ENCODE measurements at places on chromosomes 7 and 10. TPM values are rescaled to one million over a fixed set of nuclear protein-coding genes. Genes with fewer than 3 reads are reported as not detected.

PKD2L1 gene
- total RNA-seq = not detected

VOPP1 gene
- 133 TPM for total RNA-seq

MYL10 gene
- 0.73 TPM for total RNA-seq

ACADSB gene
- 10.0 TPM for total RNA-seq

SEMA3C gene
- 193 TPM for total RNA-seq

IKZF1 gene
- total RNA-seq = 0.60 TPM

CCL24 gene
- not detected for total RNA-seq

GPER1 gene
- total RNA-seq = 13.7 TPM

RBP4 gene
- total RNA-seq = 0.36 TPM

NXPH1 gene
- total RNA-seq = not detected

GIMAP2 gene
- total RNA-seq = not detected

DNA sequence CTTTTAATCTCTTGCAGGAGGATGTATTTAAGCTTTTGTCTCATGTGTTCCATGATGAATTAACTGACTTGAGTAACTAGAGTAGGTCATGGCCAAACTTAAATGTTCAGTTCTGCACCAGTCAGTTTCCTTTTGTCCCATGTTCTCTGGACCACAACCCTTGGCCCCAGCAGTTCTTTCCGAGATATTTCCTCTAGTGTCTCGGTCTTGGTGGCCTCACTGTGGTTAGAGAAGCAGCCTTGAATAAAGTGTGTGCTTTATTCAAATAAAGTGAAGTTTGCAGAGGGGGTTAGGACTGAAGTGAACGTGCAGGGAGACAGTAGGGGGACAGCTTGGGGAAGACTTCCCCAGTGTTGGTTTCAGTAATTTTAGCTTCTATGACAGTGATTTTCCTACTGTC lies 9.3 kb downstream of the ZNF212 start:
- DNase-seq = no peak

GRCh38 chr7:1925349-1925748 lies 255.3 kb downstream of the ELFN1 start:
- DNase-seq = no peak

- DNase-seq = no peak
Measured at GRCh38 chr7:17674166-17674942, 265.9 kb downstream of the SNX13 start.

DNA sequence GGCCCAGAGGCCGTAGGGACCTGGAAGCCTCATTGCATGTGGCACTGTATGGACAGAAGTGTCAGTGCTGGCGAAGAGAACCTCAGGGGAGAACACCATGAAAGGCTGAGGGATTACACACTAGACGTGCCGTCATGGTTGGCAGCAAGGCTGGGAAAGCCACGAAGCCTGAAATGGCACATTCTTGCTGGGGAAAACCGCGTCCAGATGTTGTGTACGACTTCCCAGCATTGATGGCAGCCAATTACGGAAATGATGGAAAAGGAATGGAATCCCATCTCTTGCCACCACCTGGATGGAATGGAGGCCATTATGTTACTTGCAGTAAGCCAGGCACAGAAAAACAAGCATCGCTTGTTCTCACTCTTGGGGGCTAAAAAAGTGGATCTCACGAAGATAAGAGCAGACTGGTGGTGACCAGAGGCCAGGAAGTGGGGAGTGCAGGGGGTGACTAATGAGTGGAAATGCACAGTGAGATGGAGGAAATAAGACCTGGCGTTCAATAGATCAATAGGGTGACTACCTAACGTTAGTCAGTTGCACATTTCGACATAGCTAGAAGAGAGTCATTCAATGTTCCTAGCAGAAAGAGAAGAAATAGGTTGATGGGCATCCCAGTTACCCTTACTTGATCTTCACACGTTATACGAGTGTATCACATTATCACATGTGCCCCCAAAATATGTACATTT lies 14.6 kb upstream of the PWWP2B start:
- DNase-seq = peak; percentile 45

GRCh38 chr10:28991333-28992270 lies 297.3 kb upstream of the LYZL1 start:
- peak; percentile 92 for DNase-seq

DNA sequence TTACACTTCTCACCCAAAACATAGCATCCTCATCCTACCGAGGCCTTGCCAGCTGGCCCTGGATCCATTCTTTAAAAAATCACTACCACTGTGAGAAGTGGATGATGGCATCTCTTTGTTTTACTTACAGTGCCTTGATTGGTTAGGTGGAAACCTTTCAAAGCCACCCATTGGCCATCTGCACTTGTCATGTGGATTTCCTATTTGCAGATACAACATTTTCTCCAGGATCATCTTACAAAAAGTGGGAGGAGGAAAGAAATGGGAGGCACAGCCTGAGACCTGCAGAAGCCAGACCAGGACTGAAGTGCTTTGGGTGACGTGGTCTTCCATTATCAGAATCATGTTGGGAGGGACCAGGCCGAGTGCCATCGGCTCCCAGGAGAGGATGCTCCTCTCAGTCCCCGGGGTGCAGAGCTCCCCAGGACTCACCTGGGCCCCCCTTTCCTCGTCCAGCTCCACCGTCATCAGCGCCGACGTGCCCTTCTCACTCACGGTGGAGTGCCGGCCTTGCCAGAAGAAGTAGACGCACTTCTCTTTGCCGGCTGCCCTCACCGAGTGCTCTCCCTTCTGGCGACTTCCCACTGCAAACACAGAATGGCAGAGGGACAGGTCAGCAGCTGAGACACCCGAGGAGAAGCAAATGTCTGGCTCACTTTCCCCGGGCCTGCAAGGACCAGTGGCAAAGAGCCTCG lies 161.2 kb downstream of the SVIL start:
- DNase-seq = no peak

DNA sequence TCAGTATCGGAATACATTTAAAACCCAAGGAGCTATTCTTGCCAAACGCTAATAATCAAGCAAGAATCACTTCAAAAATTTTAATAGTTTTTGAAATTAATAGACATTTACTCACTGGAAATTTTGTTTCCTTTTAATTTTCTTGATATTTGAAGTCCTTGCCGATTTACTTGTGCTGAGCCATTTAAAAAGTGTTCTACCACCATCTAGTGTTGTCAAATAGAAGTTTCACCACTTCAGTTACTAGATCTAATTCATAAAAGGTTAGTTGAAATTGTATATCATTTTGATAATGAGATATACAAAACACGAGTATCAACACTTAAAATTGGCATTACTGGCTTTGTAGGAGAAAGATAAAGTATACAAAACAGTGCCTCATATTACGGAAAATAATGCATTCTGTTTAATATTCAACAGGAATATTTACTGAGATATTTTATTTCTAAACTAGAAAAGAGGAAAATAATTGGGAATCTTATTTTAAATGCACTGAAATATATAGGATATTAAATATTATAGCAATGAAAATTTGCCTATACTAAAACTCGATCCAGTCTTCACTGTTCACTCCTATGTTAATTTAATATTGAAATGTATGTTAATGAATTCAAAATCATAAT lies 664.8 kb upstream of the SEMA3D start:
- peak; percentile 44 for DNase-seq

DNA sequence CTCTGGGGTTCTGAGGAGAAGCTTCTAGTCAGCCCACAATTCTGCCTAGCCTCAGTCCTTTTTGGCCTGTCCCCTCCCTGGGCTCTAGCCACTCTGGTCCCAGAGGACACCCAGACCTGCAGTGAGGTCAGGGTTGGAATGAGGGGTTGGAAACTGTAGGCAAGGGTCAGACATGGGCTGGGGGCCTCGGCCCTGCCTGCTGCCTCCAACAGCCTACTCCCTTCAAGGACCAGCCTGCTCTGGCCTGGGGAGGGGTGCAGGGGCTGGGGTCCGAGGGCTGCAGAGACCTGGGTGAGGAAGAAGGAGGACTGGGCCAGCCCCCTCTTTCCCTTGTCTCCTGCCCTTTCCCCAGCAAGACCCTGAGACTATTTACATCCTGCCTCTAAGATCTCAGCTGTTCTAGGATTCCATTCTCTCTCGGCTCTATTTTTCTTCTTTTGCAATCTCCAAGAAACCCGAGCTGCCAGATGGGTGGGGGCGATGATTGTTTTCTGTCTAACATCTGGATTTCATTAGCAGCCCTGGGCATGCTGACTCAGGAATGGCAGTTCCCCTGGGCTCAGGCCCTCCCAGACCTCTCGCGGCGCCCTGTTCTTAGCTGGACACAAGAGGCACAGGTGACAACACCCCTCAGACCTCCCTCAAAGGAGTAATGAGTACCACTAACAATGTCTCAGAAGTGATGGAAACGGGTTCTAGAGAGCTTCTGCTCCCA lies 23.1 kb downstream of the ZCCHC24 start:
- peak; percentile 79 for DNase-seq

DNA sequence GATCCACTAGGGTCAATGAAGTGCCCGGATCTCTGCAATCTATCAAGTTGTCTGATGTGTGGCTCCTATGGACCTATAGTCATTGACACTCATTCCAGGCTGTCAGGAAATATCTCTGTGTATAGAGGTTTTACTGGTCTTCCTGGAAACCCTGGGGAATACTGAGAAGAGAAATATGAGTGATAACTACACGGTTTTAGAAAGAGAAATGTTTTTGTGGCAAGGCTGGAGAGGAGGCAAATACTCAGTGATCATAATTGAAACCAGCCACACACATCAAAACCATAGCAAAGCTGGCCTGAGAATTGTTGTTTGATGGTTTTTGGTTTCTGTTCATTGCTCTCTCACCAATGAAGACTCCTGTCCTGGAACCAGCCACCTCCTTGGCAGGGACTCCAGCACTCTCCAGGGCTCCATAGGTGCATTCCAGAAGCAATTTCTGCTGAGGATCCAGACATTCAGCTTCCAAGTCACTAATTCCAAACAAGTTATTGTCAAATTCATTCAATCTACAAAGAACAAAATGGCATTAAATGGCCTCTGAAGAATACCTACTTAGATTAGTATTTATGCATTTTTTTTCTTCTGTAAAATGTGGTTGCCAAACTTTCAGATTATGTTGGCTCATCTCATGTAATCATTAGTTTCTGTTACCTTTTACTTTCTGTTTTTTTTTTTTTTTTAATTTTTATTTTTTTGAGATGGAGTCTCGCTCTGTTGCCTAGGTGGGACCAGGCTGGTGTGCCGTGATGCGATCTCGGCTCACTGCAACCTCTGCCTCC lies 108.6 kb upstream of the ABI1 start:
- DNase-seq = no peak

DNA sequence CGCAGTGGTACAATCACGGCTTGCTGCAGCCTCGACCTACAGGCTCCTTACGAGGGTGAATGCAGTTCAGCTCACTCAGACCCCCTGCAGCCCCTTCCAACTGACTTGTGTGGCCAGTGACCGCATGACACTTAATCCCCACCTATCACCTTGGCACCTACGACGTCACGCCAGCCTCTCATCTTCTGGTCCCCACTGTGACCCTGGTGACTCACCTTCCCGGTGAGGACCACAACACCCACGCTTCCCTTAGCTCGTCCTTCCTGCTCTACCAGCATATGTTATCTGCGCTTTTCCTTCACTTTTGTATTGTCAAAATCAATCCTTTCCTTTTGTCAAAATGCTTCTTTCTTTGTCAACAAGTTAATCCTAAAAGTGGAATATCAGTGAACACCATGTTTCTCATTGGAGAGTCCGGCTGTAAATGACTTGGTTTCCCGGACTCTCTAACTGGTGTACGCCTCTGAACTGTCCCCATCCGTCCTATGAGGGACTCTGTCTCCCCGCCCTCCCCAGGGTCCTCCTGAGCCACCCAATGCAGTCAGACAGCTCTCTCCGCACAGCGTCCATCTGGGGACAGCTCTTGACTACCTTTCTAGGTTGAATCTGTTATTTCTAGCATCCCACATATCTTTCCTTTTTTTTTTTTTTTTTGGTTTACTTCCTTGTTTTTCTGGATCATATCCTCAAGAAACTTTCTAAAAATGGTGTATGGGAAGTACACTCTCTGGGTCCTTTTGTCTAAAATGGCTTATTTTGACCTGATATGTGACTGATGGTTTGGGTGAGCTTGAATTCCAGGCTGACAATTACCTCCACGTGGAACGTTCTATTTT lies 37.3 kb downstream of the CFAP46 start:
- DNase-seq = no peak

- no peak for DNase-seq
Measured at GRCh38 chr10:101903827-101904550, 60.4 kb upstream of the KCNIP2 start.

DNA sequence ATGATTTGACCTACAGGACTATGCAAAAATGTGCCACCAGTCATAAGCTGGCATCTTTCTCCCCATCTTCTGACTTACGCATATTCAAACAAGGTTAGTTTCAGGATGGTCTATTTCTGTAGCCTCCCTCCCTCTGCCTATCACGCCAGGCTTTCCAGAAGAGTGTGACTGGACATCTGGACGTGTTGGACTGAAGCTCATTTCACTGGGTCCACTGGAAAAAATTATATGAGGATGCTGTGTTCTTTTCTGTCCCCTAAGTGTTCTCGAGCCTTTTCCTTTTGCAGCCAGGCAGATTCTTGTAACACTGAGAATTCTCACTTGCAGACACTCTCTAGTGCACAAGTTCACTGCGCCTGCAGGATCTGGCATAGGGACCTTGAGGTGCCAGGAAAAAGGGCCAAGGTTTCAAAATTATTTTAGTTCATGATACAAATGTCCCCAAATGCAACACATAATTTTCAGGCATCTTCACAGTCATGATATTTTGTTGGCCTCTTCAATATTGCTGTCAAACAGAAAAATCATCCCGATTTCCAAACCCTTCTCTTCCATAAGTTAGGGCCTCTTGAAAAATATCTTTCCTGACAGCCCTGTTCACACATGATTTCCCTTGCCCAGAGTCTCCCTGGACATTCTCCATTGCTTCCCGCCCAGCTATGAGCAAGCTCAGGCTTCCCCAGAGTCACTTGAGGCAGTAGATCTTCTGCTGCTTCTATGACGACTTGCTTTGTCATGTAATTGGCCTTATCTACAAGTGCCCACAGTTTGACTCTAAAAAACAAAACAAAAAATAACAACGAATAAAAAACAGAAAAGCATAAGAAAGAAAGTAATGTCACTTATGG lies 170.4 kb downstream of the BMPER start:
- no peak for DNase-seq

- DNase-seq = no peak
Measured at GRCh38 chr7:106978425-106979420, 65.8 kb upstream of the PRKAR2B start.

GRCh38 chr10:93813507-93814465 lies 56.0 kb downstream of the LGI1 start:
- DNase-seq = peak; percentile 27

GRCh38 chr7:29095631-29096445 lies 50.5 kb downstream of the CPVL start:
- no peak for DNase-seq

DNA sequence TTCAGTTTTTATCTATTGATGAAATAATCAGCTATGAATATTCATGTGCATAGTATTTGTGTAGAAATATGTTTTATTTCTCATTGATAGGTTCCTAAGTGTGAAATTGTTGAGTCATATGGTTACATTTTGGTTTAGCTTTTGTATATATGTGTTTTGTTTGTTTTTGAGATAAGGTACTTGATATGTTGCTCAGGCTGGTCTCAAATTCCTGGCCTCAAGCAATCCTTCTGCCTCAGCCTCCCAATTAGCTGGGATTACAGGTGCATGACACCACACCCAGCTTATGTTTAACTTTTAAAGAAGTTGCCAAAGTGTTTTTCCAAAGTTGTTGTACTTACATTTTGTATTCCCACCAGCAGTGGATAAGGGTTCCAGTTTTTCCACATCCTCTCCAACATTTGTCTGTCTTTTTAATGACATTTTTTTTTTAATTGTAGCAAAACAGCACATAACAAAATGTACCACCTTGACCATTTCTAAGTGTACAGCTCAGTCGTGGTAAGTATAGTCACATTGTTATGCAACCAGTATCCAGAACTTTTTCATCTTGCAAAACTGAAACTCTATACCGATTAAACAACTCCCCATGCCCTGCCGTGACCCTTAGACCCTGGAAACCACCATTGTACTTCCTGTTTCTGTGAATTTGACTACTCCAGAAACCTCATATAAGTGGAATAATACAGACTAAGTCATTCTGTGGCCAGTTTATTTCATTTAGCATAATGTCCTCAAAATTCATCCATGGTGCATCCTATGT lies 12.6 kb upstream of the UBE2D1 start:
- peak; percentile 3 for DNase-seq
